ENCODE measurements at places on chromosomes 4 and X.
A peak's percentile ranks its signal among the peaks of the same experiment; 100 is the strongest.

DNA sequence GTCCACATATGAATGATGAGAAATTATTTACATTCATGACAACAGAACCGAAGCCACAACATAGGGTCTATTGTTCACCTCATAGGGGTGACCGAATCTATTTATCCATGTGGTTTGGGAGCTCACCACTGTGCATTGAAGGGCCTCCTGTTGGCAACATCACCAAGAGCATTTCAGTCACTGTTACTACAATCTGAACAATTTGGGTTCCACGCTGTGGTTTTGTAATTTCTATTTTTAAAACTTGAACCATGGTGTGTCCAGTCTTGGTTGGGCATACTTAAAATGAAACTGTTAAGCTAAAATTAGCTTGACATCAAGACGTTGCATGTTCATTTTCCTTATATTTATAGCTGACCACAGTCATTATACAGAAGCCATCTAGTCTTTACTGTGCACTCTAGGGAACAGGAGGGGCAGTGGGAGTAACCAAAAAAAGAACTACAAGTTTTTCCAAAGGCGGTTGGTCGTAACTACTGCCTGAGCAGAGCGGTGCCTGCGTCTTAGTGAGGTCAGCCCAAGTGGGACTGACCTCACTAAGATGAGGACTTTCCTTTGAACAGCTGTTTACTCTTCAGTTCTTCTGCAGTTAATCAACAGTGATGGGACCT, 192.1 kb downstream of the SPRY1 start:
- DNase-seq, result no peak

GRCh38 chr4:127656047-127656680, 23.4 kb downstream of the INTU start:
- DNase-seq, result no peak

DNA sequence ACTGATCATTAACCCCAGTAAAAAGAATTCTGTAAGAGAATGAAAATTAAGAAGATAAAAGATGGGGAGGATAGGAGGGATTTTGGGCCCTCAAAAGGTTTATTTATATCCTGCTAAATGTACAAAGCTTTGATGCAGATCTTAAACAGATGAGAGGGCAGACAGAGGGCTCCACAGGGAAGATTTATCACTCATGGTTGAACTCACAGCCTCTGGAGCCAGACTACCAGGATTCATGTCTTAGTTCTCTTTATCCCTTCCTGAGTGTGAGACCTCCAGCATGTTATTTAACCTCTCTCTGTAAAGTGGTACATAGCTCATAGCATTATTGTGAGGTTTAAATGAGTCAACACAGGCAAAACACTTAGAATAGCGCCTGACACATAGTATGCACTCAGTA, 74.4 kb downstream of the SOWAHB start:
- no peak for DNase-seq

DNA sequence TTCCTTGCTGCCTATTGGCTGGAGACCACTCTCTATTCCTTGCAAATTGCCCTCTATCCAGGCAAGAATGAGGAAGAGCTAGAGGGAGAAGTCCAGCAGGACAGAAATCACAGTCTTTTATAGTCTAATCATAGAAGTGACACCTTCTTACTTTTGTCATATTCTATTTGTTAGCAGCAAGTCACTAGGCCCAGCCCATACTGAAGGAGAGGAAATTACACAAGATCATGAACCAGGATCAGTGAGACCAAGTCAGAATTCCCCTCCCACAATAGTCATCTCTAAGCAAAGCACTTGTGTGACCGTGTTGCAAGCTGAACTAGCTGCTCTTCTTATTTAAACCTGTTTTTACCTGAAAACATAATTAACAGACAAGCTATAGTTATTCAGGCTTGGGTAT, 317.7 kb downstream of the INPP4B start:
- no peak for DNase-seq

GRCh38 chrX:110171442-110171841, 146.4 kb downstream of the AMMECR1 start:
- no peak for DNase-seq

DNA sequence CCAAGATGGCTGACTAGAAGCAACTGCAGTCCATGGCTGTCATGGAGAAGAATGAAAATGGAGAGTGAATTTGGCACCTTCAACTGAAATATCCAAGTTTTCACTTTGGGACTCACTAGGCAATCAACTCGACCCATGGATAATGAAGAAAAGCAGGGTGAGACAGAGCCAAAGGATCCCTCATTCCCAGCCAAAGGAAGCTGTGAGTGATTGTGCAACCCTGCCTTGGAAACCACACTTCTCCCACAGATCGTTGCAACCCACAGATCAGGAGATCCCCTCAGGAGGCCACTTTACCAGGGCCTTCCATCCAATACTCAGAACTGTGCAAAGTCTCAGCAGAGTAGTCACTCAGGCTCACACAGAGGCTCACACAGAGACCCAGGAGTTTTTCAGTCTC, 4.5 kb downstream of the CFAP299 start:
- no peak for DNase-seq

- peak; percentile 53 for DNase-seq
Observed at GRCh38 chrX:136162827-136163570, 15.7 kb downstream of the FHL1 start.

DNA sequence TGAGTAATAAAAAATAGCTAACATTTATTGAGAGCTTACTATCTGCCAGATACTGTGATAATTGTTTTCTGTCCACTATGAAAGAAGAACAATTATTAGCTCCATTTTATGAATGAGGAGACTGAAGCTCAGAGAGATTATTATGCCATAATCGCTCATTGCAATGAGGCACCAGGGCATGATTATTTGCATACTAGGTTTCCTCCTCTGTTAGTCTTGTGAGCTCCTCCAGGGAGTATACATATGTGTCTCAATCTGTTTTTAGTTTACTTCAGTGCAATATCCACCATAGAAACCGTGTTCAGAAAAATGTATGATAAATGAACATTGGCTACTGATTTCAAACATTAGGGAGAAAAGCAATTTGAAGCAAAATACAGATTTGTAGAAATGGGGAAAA, 139.4 kb upstream of the OTUD4 start:
- no peak for DNase-seq

DNA sequence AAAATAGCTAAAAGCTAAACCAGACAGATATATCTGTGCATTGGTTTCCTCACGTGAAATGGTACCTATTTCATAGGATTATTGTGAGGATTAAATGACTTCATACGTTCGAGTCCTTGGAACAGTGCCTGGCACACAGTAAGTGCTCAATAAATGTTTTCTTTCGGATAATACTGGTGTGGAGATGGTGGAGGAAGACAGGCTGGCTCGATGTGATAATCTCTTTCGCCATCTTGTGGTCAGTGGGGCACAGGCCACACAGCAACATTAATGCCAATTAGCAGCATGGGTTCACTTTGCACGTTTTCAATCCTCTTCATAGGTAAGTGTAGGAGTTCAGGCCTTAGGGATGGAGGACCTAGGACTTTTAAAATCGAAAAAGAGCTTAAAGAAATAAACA, 9.3 kb downstream of the PAGE4 start:
- DNase-seq, result no peak

DNA sequence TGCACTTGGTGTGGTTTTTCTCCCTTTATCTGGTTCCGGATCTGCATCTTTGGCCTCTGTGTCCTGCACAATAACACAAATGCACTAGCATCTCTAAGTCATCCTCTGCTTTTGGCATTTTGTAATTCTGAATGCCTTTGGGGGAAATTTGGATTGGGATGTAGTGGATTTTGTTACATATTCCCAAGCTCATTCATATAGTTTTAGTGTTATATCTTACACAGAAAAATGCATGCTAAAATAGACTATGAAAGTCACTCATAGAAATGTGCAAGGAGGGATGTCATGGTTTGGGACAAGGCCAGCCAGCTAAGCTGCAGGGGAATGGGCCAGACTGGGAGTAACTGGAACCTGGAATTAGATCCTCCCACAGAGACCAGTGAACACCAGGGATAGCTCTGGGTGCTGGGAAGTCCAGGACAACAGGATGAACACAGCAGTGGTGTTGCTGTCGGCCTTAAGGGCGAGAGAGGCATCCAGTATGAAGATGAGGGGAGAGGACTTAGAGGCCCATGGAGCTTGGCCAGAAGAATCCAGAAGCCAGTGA, 20.1 kb downstream of the ENPP6 start:
- DNase-seq, result no peak

GRCh38 chr4:25012655-25013054, 18.1 kb downstream of the LGI2 start:
- no peak for DNase-seq

- DNase-seq, result no peak
Observed at GRCh38 chrX:153004780-153005179, 10.9 kb upstream of the PNMA5 start.

- no peak for DNase-seq
Observed at GRCh38 chr4:108107101-108107500, 61.6 kb downstream of the LEF1 start.

GRCh38 chr4:18442957-18443356, 421.4 kb upstream of the LCORL start:
- DNase-seq, result no peak

- DNase-seq, result no peak
Observed at GRCh38 chr4:111880116-111880515, 265.1 kb upstream of the FAM241A start.

- DNase-seq, result no peak
Observed at GRCh38 chr4:100929135-100929534, 411.3 kb upstream of the EMCN start.

- no peak for DNase-seq
Observed at GRCh38 chrX:30762755-30763154, 109.5 kb downstream of the GK start.

- DNase-seq, result no peak
Observed at GRCh38 chr4:74033739-74034138, 4.8 kb downstream of the CXCL3 start.

GRCh38 chrX:104749951-104750610, 184.1 kb downstream of the IL1RAPL2 start:
- no peak for DNase-seq

DNA sequence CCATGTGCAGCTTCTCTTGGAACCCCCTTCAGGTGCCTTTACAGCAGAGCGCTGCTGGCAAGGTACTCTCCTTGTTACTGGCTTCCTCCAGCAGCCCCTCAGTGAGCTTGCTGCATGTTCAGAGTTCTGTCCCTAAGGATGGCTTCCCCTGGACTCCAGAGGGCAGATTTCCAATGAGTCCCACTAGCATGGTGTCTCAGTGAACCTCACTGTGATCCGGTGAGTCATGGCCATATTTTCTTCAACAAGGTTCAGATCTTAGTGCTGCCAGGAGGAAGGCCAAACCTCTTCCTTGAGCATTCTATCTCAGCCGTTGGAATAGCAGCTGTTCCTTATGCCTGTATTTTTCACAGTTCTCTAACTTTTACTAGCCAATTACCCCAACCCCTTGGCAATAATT, 98.8 kb downstream of the CASK start:
- DNase-seq, result no peak

GRCh38 chr4:150525321-150525868, 56.6 kb upstream of the MAB21L2 start:
- DNase-seq, result no peak

GRCh38 chrX:154775419-154776349, 13.0 kb downstream of the DKC1 start:
- peak; percentile 49 for DNase-seq

DNA sequence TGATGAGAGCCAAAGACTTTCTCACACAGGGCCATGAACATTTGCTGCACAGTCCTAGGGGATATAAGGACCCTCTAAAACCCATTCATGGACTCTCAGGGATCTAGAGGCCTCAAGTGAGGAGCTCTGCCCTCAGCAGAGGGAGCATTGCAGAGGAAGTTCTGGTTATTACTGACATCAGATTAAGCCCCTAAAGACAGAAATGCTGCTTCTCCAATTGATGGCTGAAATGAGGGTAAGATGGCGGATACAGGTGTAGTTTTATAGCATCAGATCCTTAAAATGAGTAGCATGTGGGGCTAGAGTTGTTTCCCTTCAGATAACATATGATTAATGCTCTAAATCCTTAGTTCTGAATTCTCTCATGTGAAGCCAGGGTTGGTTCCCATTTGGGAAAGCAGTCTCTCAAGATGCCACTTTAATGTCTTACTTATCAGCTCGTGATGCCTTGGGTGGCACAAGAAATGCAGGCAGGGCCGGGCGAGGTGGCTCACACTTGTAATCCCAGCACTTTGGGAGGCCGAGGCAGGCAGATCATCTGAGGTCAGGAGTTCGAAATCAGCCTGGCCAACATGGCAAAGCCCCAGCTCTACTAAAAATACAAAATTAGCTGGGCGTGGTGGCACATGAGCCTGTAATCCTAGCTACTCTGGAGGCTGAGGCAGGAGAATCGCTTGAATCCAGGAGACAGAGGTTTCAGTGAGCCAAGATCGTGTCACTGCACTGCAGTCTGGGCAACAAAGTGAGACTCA, 7.9 kb downstream of the RHOH start:
- no peak for DNase-seq

- no peak for DNase-seq
Observed at GRCh38 chr4:1608821-1609500, 75.2 kb downstream of the FAM53A start.

DNA sequence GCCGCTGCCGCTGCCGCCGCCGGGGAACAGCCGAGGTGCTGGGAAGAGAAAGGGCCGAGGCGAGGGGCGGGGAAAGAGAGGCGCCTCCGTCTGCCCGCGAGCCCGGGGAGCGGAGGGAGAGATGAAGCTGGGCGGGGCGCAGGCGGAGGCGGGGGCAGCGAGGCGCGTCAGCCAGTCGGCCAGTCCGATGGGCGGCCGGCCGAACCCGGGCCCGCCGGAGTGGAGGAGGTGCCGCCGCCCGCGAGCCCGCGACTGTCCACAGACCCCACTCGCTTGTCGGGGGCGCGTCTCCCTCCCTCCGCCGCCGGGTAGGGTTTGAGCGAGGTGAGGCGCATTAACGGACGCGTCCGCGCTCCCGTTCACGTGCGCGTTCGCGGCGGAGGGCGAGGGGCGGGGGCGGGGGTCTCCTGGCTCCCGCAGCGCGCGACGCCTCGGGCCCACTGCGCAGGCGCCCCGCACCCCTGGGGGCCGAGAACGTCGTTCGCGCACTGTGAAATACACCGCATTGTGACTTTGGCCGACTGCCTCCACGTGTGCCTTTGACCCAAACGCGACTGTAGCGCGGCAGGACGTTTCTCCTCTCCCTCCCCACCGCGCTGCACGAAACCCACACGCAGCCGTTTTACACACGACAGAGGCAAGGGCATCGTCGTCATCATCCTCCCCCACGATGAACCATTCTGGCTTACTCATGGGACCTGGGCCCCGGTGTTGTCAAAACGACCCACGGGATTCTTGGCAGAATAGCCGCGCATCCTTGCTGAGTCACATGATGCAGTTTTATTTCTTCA, at the start of gene NUDT11:
NUDT11 (minus strand) TSS at position 92 of the 791 bp plus-strand sequence. CDS start 148 bp downstream, outside the sequence.
- DNase-seq, result peak; percentile 54

GRCh38 chr4:156971676-156972378, at the start of gene PDGFC:
TSS of gene PDGFC (minus strand) at chr4:156971799. CDS start at chr4:156970903, 896 bp downstream.
- DNase-seq, result no peak

GRCh38 chr4:21989351-21989750, 40.8 kb upstream of the KCNIP4 start:
- no peak for DNase-seq

DNA sequence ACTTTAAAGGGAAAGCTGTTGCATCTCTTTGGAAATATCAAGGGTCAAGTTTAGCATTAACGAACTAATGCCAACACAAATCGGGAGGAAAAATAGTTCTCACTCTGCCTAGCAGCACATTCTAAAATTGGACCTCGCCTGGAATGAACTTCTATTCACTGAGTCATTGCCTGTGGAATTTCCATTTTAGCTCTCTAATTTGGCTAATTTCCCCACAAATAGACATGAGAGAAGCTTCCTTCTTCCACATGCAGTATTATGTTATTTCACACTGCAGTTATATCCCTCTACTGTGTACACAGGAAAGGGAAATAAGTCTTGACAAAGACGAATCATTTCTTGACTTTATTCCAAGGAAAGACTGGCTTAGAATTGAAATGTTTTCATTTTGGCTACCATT, 9.3 kb downstream of the ZXDA start:
- DNase-seq, result no peak
